Stimulated activated CD8-positive, alpha-beta memory T cell treated with anti-CD3 and anti-CD28 coated beads, Interleukin-7, amount 100 ng/mL, for 1 hour (primary cell): ENCODE measurements at places on chromosomes 7 and 10.

- no peak for DNase-seq
These were observed 1.4 kb downstream of the CHST3 start for GRCh38 chr10:71965623-71966022.

GRCh38 chr10:124595143-124595883, 133.7 kb downstream of the LHPP start:
- no peak for DNase-seq

DNA sequence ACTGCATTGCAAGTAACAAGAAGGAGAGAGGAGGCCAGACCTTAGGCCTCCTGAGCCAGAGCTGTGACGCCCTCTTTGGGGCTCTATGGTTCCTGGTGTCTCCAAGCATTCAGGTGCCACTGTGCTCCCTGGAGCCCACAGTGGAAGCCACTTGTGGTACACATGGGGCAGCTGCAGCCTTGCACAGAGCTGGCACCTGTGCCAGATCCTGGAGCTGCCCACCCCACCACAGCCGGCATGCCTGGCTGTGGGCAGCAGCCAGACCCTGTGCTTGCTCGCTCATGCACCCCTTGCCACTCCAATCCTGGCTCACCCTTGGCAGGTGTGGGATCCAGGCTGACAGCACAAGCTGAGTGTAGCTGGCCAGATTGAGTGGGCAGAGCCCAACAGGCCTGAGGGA, 173.8 kb upstream of the SMIM30 start:
- DNase-seq, result no peak

- no peak for DNase-seq
These were observed 62.8 kb downstream of the CXCL12 start for GRCh38 chr10:44322137-44322536.

- no peak for DNase-seq
These were observed 166.0 kb downstream of the ACTR3B start for GRCh38 chr7:152925412-152926147.

DNA sequence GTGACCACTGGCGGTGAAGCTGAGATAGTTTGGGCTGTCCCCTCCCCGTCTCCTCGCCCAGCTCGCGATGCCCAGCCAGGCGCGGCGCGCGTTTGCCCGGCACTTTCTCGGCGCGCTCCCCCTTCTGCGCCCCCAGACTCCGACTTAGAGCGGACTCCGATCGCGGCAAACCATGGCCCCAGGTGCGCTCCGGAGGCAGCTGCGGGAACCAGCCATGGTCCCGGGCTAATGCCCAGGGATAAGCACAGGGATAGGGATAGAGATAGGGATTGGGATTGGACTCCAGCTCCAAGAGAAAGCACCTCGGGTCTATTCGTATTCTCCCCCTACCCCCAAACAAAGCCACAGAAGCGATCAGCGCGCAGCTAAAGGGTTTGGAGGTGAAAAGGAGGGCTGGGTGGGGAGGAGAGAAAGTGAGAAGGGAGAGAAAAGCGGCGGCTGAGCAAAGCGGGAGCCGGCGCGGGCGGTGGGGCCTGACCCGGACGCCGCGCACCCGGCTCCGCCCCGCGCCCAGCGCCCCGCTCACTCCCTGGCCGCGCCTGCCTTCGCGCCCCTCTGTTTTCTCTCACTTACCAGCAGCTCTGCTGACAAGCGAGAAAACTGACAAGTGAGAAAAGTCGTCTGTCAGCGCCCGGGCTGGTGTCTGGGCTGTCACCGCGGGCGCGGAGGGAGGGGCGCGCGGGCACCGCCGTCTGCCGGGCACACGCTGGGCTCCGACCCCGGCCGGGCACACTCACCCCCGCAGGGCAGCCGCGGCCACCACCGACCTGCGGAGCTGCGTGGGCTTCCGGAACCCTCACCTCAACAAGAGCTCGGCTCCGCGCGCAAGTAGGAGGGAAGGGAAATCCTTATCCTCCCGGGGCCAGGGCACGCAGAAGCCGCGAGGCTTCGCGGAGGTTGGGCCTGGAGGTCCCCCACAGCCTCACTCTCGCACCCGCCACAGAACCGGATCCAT, at the start of gene PDE1C:
Gene PDE1C, minus strand, starts transcription at position 2 of the 955 bp plus-strand sequence.
- DNase-seq, result no peak

DNA sequence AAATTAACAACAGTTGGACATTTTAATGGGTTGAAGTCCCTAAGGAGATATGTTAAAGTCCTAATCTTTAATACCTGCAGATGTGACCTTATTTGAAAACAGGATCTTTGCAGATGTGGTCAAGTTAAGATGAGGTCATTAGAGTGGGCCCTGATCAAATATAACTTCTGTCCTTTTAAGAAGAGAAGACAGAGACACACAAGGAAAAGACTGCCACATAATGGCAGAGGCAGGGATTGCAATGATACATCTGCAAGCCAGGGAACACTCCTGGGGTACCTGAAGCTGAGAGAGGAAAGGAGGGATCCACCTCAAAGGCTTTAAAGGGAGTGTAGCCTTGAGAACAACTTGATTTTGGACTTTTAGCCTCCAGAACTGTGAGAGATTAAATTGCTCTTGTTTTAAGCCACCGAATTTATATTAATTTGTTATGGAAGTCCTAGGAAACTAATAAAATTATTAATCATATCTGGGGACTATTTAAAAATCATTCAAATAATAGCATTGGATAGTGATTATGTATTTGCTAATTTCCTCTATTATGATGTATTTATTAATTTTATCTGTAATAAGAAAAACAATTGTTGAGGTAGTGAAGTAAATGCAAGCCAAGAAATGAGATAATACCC, 700.0 kb upstream of the PCDH15 start:
- no peak for DNase-seq

DNA sequence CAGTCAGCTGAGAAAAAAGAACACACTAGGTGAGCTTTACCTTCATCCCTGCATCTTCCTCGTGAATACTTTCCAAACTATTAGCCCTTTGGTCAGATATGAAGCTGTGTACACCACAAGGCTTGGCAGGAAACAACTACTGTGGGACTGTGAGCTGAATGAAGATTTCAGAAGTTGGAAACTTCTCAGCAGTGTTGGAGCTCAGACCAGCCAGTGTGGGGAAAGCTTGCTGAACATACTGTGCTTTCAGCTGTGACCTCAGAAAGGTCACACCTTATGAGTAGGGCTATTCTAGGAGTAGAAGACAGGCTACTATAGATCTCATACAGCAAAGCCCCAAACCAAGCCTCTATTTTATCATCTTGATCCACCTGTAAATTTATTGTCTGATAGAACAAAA, 123.6 kb downstream of the EXOC4 start:
- no peak for DNase-seq

DNA sequence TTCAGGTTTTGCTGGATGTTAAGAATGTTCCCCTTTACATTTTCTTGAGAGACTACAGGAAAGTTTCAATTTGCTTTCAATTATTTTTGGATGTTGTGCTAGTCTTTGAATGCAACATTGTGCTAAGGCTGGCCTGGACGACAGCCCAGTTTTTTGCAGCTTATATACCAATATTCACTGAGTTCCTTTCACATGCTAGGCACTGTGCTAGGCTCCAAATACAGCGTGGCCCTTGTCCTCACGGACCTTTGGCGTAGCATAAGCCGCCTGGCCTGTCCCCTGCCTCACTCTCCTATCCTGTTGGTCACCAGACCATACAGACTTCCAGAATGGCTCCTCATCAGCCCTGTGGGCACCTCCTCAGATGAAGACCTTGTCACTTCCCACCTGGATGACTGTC, 19.5 kb upstream of the HSPA12A start:
- DNase-seq, result no peak

- no peak for DNase-seq
These were observed 313.3 kb upstream of the SP8 start for GRCh38 chr7:21099955-21100354.

DNA sequence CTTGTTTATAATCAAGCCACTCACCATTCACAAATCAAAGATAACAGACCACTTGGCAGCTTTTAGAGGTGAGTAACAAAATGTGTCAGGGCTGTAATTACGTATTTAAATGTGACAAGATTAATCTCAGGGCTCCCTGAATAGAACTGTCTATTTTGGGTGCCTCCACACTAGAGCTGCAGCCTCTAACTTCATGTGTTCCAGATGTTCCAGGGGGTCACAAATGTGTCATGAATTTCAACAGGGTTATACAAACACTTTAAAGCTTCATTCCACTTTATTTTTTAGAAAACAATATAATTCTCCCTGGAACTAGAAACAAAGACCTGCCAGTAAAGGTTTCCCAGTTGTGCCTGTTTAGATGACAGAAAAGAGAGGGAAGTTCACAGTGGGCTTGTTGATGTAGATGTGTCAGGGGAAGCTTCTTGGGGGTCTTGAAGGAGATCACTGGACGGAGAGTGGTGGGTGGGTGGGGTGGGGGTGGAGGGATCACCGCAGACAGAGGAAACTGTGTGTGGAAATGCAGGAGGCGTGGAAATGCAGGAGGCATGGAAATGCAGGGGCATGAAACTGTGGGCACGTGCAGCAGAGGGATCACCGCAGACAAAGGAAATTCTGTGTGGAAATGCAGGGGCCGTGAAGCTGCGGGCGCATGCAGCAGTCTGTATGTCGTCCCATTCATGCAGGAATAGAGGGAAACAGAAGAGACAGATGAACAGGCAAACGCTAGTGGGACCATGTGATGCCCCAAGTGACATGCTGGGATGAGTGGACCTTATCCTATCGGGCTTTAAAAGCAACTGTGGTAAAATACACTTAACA, 42.0 kb upstream of the TRIL start:
- DNase-seq, result no peak

GRCh38 chr7:100612730-100613390, 520 bp downstream of the MOSPD3 start:
- DNase-seq, result no peak

GRCh38 chr7:132752431-132752830, 176.2 kb upstream of the PLXNA4 start:
- DNase-seq, result no peak

DNA sequence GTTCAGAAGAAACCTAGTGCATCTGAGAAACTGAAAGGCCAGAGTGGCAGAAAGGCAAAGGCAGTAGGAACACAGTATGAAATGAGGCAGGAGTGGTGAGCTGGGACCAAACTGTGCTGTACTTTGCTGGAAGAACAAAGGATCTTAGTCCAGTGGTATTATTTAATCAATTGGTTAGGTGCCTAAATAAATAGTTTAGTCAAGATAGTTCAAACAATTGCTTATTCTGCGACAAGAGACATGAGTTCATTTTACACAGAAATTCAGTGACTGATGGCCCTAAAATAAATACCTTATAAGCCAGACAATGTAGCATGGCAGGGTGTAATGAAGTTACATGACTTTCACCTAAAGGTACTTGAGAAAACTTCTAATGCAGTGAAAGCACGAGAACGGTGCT, 181.8 kb upstream of the LRRN3 start:
- DNase-seq, result no peak

DNA sequence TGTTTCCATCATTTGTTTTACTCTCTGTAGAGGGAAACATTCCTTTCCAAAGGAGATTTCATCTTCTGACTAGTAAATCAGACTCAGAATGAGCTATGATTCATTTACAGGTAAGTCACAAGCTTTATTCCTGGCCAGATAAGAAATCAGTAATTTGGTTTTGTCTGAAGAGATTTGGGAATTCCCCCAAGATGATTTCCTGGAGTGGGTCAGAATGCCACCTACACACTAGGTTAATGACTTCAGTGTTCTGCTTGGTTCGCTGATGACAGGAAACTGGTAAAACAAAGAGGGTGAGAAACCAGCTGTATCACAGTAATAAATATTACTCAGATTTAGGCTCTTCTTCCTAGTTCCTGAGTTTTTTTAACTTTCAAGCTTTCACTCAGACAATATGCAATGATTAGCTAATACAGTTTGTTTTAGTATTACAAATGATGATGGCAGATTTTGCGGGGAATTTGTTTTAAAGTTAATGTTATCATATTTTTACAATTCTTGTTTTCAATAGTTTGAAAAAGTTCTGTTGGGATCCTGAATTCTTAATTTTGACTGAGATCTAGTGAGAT, 8.3 kb upstream of the ASZ1 start:
- DNase-seq, result no peak

- DNase-seq, result no peak
These were observed 111.7 kb upstream of the PLXNA4 start for GRCh38 chr7:132687981-132688383.

- DNase-seq, result no peak
These were observed 14.8 kb downstream of the PTPRE start for GRCh38 chr10:127921753-127922145.

DNA sequence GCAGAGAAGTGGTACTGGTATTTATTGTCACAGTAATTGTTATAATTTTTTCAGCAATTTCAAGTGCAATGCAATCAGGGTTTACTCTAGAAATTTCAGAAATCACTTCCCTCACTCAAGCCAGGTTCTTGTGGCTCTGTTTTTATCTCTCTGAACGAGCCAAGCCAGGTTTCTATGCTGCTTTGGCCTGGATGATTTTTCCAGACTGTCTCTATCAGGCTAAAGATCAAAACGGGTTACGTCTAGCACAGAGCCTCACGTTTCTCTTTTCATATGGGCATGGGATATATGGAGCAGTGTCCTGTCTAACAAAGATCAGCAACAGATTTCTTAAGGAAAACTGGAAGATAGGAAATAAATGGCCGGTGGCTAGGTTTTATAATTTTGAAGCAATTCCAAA, 1105.3 kb downstream of the NRG3 start:
- DNase-seq, result no peak

DNA sequence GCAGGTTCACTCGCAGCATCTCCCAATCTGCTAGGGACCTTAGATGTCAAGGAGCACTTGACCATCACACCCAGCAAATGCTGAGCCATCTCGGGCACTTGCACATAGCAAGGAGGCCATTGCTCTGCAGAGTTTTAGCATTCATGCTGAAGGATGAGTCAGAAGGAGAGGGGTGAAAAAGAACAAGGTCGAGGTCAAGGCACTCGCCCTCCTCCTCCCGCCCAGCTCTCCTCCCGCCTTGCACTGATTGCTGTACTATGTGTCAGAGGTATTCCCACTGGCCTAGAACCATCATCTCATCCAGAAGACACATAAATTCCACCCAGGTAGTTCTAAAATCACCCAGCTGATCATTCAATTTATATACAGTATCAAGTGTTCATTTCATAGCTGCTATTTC, 255.1 kb upstream of the SP4 start:
- DNase-seq, result no peak

DNA sequence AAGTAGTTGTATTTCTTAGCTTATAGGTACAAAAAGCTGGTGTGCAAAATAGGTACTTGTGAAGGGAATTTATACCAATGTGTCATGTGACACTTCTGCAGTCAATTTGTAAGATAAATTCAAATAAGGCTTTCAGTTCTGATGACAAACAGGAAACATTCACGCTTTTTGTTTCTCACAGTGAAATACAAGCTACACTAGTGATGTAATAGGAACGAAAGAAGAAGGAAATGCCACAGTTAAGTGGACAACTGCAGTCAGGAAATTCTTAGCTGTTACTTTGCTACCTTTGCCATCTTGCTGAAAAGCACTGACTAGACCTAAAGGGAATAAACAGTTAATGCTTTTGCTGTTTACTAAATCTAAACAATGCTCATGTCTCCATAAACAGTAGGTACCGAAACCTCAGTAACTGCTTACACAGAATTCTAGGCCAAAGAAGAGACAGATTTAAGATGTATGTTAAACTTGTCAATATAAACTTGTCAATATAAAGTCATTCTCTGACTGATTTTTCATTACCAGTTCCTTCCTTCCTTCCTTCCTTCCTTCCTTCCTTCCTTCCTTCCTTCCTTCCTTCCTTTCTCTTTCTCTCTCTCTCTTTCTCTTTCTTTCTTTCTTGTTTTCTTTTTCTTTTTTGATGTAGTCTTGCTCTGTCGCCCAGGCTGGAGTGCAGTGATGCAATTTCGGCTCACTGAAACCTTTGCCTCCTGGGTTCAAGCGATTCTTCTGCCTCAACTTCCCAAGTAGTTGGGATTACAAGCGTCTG, 10.1 kb downstream of the OTUD1 start:
- no peak for DNase-seq

GRCh38 chr7:143145-143751, 49.1 kb upstream of the FAM20C start:
- DNase-seq, result no peak

- DNase-seq, result no peak
These were observed 1.2 kb upstream of the ZEB1 start for GRCh38 chr10:31317652-31318381.
